ENCODE measurements at places on chromosomes 16 and 17. TPM values are rescaled to one million over a fixed set of nuclear protein-coding genes. Genes with fewer than 3 reads are reported as not detected.
A peak's percentile ranks its signal among the peaks of the same experiment; 100 is the strongest.

The MT1A gene
- not detected for total RNA-seq

DNA sequence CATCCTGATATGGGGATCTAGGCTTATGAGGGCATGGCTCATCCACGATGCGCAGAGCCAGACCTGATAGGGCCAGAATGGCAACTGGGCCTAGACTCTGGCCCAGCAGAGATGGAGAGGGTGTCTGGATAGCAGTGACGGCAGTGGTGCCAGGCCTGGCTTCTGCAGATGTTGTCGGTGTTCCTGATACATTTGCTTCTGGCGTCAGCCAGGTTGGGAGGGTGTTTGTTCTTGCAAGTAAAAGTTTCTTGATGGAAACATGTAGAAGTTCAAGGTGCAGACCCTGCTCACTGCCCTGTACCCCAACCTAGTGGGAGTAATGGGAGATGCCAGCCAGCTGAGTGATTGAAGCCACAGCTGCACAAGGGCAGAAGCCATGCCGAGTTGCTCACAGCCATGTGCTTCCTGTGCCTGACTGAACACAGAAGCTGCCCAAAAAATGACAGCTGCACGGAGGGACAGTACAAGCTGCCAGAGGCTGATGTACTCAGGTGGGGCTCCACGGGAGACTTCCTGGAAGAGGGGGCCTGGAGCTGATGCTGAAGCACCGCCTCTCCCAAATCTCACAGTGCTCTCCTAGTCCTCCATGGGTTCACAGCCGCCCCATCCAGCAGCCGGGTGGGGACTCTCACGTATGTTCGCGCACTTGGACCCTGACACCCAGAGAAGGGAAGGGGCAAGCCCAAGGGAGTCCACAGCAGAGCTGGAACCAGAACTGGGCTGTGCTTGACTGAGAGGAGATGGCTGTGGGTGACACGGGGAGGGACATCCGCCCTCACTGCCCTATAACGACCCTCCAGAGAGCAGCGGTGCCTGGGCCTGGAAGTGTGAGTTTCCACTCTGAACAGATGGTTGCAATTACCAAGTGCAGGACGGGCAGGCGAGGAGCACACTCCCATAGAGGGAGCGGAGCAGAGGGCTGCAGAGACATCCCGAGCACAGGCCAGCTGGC, 78.7 kb downstream of the N4BP1 start:
- no peak overlapping the region for H3K27ac ChIP-seq
- no peak for DNase-seq
- H3K4me1 ChIP-seq = peaks cover 4% of the 10 kb centered on the region
- H3K27me3 ChIP-seq = no peaks in the 10 kb centered on the region

DNA sequence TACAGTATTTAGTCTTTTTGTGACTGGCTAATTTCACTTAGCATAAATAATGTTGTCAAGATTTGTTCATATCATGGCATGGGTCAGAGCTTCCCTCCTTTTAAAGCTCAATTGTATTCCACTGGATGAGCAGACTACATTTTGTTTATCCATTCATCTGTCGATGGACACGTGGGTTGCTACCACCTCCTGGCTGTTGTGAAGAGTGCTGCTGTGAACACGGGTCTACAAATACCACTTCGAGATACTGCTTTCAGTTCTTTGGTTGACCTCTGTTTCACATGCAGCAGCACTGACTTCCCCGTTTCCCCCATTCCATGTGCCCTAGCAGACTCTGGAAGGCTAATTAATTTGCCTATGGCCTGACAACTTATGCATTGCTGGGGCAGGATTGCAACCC, 285.4 kb downstream of the SHISA9 start:
- no peak for DNase-seq
- no peak overlapping the region for H3K27ac ChIP-seq
- no peaks in the 10 kb centered on the region for H3K4me1 ChIP-seq
- no peak overlapping the region for H3K4me3 ChIP-seq
- no peaks in the 10 kb centered on the region for H3K36me3 ChIP-seq

The LPO gene
- total RNA-seq = not detected

The EVPLL gene
- not detected for total RNA-seq

GRCh38 chr17:76382803-76383545, 1.4 kb upstream of the SPHK1 start:
- no peak for DNase-seq
- H3K4me3 ChIP-seq = peak overlapping the region; percentile 47
- peaks cover 26% of the 10 kb centered on the region for H3K4me1 ChIP-seq
- H3K27me3 ChIP-seq = no peaks in the 10 kb centered on the region

The ORC6 gene
- total RNA-seq = 7.0 TPM

DNA sequence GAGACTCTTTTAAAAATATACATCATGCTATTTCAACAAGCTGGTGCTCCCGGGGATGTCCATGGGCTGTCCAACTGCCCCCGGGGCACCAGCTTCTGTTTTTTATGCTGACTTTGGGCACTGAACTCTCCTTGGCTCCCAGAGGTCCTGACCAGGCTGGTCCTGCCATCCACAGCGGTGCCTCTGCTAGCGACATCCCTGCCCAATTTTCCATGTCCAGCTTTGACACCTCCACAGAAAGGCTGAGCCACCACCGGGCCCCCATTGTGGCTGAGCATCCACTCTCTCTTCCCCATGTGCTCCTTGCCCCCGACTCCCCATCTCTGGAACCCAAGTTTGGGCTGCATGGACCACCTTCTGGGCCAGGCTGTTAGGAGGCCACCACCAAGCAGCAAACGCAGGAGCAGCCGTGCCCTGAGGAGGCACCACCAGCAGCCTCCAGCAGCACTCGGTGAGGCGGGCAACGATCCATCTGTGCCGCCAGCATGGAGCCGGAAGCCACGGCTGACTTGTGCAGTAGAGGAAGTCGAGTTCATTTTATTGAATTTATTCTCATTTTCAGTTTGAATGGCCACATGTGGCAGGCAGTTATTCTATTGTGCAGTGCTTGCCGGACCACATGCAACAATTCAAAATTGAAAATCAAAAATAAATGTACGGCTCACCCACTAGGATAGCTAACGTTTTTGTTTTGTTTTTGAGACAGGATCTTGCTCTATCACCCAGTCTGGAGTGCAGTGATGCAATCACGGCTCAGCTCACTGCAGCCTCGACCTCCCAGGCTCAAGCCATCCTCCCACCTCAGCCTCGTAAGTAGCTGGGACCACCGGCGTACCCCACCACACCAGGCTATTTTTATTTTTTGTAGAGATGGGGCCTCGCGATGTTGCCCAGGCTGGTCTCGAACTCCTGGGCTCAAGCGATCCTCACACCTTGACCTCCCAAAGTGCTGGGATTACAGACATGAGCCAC, 2.8 kb upstream of the MEAK7 start:
- no peaks in the 10 kb centered on the region for H3K36me3 ChIP-seq
- peak; percentile 60 for DNase-seq
- H3K4me3 ChIP-seq = no peak overlapping the region
- H3K27me3 ChIP-seq = no peaks in the 10 kb centered on the region

GRCh38 chr17:5592382-5592781, 8.1 kb upstream of the NLRP1 start:
- peak; percentile 63 for DNase-seq
- no peaks in the 10 kb centered on the region for H3K36me3 ChIP-seq
- no peak overlapping the region for H3K4me3 ChIP-seq
- H3K27ac ChIP-seq = no peak overlapping the region
- H3K27me3 ChIP-seq = peaks cover 6% of the 10 kb centered on the region

- no peaks in the 10 kb centered on the region for H3K27me3 ChIP-seq
- H3K4me3 ChIP-seq = no peak overlapping the region
- H3K4me1 ChIP-seq = peaks cover 45% of the 10 kb centered on the region
- peaks cover 34% of the 10 kb centered on the region for H3K36me3 ChIP-seq
Observed at GRCh38 chr17:18187821-18188761, 4.5 kb downstream of the ALKBH5 start.

GRCh38 chr16:49307176-49307575, 25.5 kb upstream of the CBLN1 start:
- H3K4me1 ChIP-seq = no peaks in the 10 kb centered on the region
- H3K27ac ChIP-seq = no peak overlapping the region
- H3K36me3 ChIP-seq = no peaks in the 10 kb centered on the region
- no peaks in the 10 kb centered on the region for H3K27me3 ChIP-seq
- no peak for DNase-seq

GRCh38 chr16:25011891-25012514, 3.2 kb downstream of the ARHGAP17 start:
- no peak overlapping the region for H3K27ac ChIP-seq
- peak overlapping the region; percentile 79 for H3K4me3 ChIP-seq
- H3K36me3 ChIP-seq = no peaks in the 10 kb centered on the region
- DNase-seq = no peak
- H3K4me1 ChIP-seq = peaks cover 81% of the 10 kb centered on the region
- no peaks in the 10 kb centered on the region for H3K27me3 ChIP-seq

The CHD9NB gene
- total RNA-seq = not detected

The MYO1C gene
- 81.7 TPM for total RNA-seq

DNA sequence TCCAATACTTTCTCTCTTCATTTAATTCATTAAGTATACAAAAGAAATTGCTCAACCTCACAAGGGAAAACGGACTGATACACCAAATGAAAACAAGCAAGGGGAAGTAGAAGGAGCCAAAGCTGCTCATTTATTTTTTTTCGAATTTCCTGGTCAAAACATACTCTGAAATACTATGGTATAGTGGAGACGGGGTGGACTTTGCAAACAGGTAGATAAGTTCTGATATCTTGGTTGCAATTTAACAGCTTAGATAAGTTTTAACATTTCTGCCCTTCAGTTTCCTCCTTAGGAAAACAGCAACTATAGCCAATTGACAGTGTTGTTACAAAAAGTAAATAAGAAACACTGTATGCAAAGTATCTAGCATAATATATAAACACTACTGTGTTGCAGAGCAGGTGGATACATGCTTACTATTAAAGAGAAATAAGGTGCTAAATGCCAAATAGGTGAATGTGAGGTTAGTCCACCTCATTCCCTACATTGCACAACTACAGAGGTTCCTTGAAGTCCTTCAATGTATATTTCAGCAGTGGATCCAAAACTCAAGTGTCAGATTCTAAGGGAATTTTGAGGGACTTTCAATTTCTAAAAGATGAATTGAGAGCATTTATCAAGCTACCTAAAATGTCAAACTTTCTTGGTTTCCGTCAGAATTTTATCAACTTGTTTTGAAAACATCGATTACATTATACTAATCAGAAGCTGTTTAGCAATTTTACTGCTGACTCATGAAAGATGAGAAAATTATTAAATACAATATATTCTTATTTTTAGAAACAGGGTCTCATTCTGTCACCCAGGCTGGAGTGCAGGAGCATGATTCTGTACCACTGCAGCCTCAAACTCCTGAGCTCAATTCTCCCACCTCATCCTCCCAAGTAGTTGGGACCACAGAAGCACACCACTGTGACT, 11.0 kb downstream of the CCDC47 start:
- H3K4me1 ChIP-seq = peaks cover 15% of the 10 kb centered on the region
- no peak overlapping the region for H3K4me3 ChIP-seq
- H3K27ac ChIP-seq = peak overlapping the region; percentile 46
- H3K36me3 ChIP-seq = peaks cover 67% of the 10 kb centered on the region
- no peaks in the 10 kb centered on the region for H3K27me3 ChIP-seq

DNA sequence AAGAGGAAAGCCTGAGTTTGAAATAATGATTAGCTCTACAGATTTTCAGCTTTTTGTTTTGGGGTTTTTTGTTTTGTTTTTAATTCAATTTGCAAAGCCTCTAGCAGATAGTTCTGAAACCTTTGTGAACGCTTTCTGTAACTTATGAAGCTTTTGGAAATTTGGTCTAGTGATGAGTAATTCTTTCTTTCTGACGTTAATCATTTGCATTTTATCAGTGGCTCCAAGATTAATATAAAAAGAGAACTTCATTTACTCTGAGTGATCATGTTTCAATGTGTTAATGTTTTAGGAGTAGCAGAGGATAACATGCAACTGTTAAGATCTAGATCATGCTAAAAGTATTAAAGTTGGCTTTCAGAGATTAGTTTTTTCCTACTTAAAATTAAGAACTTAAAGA, 160.3 kb upstream of the TBX2 start:
- no peak for DNase-seq
- no peaks in the 10 kb centered on the region for H3K4me1 ChIP-seq
- H3K27me3 ChIP-seq = no peaks in the 10 kb centered on the region
- no peaks in the 10 kb centered on the region for H3K36me3 ChIP-seq
- H3K4me3 ChIP-seq = no peak overlapping the region

GRCh38 chr17:17414341-17414805, 62.4 kb upstream of the MED9 start:
- H3K36me3 ChIP-seq = no peaks in the 10 kb centered on the region
- H3K27ac ChIP-seq = no peak overlapping the region
- H3K27me3 ChIP-seq = no peaks in the 10 kb centered on the region
- no peak for DNase-seq
- H3K4me1 ChIP-seq = peaks cover 2% of the 10 kb centered on the region

DNA sequence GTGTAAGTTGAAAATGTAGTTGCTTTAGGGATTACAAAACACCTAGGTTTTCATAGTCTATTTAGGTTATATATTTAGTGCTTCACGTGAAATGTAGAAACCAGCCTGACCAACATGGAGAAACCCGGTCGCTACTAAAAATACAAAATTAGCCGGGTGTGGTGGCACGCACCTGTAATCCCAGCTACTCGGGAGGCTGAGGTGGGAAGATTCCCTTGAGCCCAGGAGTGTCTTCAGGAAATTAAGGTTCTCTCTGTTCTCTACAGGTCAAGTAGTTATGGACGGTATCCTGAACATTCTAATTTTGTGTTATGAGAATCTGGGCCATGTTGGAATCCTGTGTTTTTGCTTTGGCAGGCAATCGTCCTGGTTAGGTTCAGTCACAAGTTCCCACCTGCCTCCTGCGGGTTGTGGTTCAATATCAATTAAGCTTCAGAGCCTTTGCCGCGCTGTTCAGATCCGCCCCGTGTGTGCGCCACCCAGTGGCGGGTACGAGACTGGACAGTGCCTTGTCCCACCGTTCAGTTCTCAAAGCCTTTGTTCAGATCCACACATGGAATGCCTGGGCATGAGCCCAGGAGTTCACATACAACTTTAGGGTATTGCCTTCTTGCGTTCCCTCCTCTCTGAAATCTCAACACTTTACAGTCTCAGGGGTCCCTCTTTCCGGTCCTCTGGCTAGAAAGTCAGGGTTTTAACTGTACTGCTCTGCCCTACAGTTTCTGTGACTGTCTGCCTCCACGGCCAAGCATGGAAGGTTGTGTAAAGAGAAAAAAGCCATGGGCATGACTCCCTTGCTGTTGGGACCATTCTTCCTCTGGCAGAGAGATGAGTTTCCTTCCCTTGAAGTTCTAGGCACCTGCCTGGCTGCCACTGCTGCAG, 41.7 kb downstream of the HEATR6 start:
- H3K4me3 ChIP-seq = no peak overlapping the region
- H3K4me1 ChIP-seq = peaks cover 3% of the 10 kb centered on the region
- H3K36me3 ChIP-seq = no peaks in the 10 kb centered on the region
- peaks cover 4% of the 10 kb centered on the region for H3K27me3 ChIP-seq
- H3K27ac ChIP-seq = no peak overlapping the region

GRCh38 chr17:17408236-17408794, 68.5 kb upstream of the MED9 start:
- DNase-seq = no peak
- no peaks in the 10 kb centered on the region for H3K27me3 ChIP-seq

GRCh38 chr16:78292844-78293380, 193.5 kb downstream of the WWOX start:
- no peak overlapping the region for H3K27ac ChIP-seq
- no peaks in the 10 kb centered on the region for H3K27me3 ChIP-seq
- H3K4me1 ChIP-seq = no peaks in the 10 kb centered on the region

The DHRS7C gene
- total RNA-seq = not detected

GRCh38 chr16:28586466-28586865, 10.4 kb downstream of the SULT1A2 start:
- H3K36me3 ChIP-seq = peaks cover 6% of the 10 kb centered on the region
- H3K4me1 ChIP-seq = no peaks in the 10 kb centered on the region
- no peak for DNase-seq
- no peak overlapping the region for H3K27ac ChIP-seq

The PRR35 gene
- total RNA-seq = not detected
